Large intestine (tissue), 12 donors: ENCODE measurements at places on chromosomes 6 and 20. TPM values are rescaled to one million over a fixed set of nuclear protein-coding genes. Genes with fewer than 3 reads are reported as not detected.

- no peaks in the 10 kb centered on the region for H3K27me3 ChIP-seq
- no peaks in the 10 kb centered on the region for H3K4me1 ChIP-seq
- H3K27ac ChIP-seq, result no peak overlapping the region
- no peaks in the 10 kb centered on the region for H3K36me3 ChIP-seq
- no peak for DNase-seq
Observed at GRCh38 chr20:16647875-16648597, 74.8 kb upstream of the KIF16B start.

GRCh38 chr6:158665332-158665731, 15.5 kb downstream of the SYTL3 start:
- H3K36me3 ChIP-seq, result no peaks in the 10 kb centered on the region
- H3K27me3 ChIP-seq, result no peaks in the 10 kb centered on the region
- no peak for DNase-seq
- H3K27ac ChIP-seq, result no peak overlapping the region
- H3K4me3 ChIP-seq, result no peak overlapping the region

DNA sequence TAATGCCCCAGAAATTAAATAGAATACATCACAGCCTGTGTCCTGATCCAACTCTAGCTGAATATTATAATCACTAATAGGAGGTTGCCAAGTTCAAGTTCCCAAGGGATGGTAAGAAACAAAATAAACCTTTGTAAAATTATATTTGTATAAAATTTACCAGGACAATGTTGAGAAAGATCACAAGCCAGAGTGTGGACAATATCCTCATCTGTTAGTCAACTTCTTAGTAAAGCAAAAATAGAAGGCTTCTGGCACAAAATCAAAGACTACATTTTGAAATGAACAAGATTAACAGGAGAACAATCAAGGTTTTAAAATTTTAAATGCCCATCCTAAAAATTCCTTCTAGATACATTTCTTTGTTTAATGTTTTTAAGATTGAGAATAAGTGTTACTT, 290.4 kb upstream of the HSF2 start:
- no peak overlapping the region for H3K4me3 ChIP-seq
- DNase-seq, result no peak
- H3K4me1 ChIP-seq, result no peaks in the 10 kb centered on the region
- no peaks in the 10 kb centered on the region for H3K27me3 ChIP-seq

DNA sequence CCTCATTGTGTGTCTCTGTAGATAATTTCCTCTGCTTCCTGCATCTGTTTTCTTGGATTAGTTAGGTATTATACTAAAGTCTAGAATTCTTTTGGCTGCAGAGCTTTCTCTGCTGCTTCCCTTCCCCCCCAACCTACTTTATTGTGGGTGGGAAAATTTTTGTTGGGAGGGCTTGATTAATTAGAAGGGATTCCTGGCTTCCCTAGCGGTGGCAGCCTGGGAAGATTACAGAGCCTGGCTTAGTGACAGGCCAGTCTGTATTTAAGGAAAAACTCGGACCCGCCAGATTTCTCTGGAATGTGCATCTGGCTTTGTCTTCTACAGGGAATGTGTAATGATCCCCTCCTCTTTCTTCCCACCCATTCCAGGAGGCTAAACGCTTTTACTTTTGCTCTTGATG, 31.2 kb downstream of the SLX4IP start:
- no peak overlapping the region for H3K27ac ChIP-seq
- DNase-seq, result peak; percentile 10
- H3K27me3 ChIP-seq, result no peaks in the 10 kb centered on the region
- H3K4me3 ChIP-seq, result no peak overlapping the region

DNA sequence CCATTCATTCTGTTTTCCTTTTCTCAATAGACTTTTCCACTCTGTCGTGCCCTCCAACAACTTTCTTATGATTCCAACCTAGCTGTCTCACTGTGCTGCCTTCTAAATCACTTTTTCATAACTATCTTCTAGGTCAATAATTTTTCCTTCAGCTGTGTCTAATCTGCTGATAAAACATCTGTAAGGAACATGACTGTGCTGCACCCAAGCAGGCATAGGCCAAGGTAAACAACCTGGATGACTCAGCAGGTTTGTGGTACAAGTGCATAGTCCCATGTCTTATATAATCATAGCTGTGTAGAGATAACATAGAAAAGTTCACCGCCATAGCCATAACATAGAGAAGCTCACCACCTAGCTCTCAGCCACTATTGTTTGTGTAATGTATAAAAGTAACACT, 332.3 kb downstream of the PLCB1 start:
- no peaks in the 10 kb centered on the region for H3K27me3 ChIP-seq
- no peak for DNase-seq
- no peak overlapping the region for H3K4me3 ChIP-seq
- no peaks in the 10 kb centered on the region for H3K36me3 ChIP-seq
- no peaks in the 10 kb centered on the region for H3K4me1 ChIP-seq

GRCh38 chr6:96651816-96652215, 88.9 kb downstream of the FHL5 start:
- H3K4me3 ChIP-seq, result no peak overlapping the region
- H3K4me1 ChIP-seq, result no peaks in the 10 kb centered on the region
- H3K27ac ChIP-seq, result no peak overlapping the region
- H3K27me3 ChIP-seq, result no peaks in the 10 kb centered on the region
- H3K36me3 ChIP-seq, result no peaks in the 10 kb centered on the region

The CNKSR3 gene
- 25.8 TPM for polyA plus RNA-seq

The MEP1A gene
- polyA plus RNA-seq, result 649 TPM

The DLK2 gene
- polyA plus RNA-seq, result 2.3 TPM

The FAM217B gene
- 15.4 TPM for polyA plus RNA-seq

The AAR2 gene
- 29.1 TPM for polyA plus RNA-seq

The HCRTR2 gene
- polyA plus RNA-seq, result 0.10 TPM

The DPM1 gene
- polyA plus RNA-seq, result 53.0 TPM

The ADGRF4 gene
- polyA plus RNA-seq, result 1.2 TPM
